ENCODE measurements at places on chromosomes 12 and 14. TPM values are rescaled to one million over a fixed set of nuclear protein-coding genes. Genes with fewer than 3 reads are reported as not detected.

JDP2 gene
- total RNA-seq: 29.3 TPM

PGF gene
- 76.1 TPM for total RNA-seq

PKP2 gene
- 4.6 TPM for total RNA-seq

BMP4 gene
- total RNA-seq: 1.8 TPM

FZD10 gene
- not detected for total RNA-seq

CEP290 gene
- total RNA-seq: 5.7 TPM

FAM181A gene
- not detected for total RNA-seq

DNAH10 gene
- not detected for total RNA-seq

CMA1 gene
- total RNA-seq: not detected

TTC9 gene
- 0.80 TPM for total RNA-seq

SYNDIG1L gene
- not detected for total RNA-seq

- peak; percentile 53 for DNase-seq
Observed at GRCh38 chr12:119208626-119209061, 29.9 kb downstream of the HSPB8 start.

- DNase-seq: no peak
Observed at GRCh38 chr14:59465316-59466135, at the start of gene GPR135. Gene GPR135 (minus strand): TSS chr14:59465380. CDS start chr14:59465226, 154 bp downstream.

- DNase-seq: no peak
Observed at GRCh38 chr12:49895773-49896172, 7.9 kb downstream of the FAIM2 start.

DNA sequence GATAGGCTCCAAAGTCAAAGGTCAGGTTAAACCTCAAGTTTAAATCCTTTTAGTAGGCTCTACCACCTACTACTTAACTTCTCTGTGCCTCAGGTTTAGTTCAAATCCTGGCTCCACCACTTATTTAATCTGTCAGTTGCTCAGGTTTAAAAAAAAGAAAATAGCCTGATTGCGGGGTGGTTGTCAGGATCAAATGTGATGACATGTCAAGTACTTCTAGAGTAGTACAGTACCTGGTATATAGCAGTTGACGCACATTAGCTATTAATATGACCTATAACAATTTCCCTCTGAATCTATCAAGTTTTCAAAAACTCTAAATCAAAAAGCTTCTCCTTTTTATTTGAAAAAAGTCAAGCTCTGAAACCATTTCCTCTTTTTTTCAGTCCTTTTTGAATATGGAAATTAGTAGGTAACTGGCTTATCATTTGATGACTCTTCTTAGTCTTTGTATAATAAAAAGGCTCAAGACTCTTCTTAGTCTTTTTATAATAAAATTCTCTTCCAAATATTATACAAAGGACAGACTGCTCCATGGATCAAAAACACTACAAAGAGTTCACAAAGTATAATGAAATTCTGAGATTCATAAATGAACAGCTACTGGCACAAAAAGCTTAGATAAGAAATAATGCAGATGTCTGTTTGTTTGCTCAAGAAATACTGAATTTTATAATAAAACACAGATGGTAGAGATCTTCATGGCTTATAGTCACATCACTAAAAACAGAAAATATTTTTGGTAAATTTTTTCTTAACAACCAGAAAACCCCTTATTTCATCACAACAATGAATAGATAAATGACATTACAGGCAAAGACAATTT lies 5.0 kb downstream of the OSBPL8 start:
- DNase-seq: no peak

DNA sequence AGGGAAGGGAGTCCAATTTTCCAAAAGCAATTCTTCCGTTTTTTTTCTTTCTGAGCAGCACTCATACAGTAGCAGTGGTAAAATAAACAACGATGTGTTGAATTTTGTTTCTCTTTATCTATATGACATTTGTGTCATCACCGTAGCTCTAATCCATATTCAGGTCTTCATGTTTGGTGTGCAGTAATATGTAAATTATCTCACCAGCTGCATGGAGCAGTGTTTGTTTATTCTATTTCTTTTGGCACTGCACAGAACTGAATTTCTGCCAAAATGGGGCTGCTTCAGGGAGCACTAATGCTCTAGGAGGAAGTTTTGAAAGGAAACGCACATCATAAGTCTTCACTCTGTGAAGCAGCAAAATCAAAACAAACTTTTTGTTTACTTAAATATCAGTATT lies 130.0 kb upstream of the NPAS3 start:
- no peak for DNase-seq

DNA sequence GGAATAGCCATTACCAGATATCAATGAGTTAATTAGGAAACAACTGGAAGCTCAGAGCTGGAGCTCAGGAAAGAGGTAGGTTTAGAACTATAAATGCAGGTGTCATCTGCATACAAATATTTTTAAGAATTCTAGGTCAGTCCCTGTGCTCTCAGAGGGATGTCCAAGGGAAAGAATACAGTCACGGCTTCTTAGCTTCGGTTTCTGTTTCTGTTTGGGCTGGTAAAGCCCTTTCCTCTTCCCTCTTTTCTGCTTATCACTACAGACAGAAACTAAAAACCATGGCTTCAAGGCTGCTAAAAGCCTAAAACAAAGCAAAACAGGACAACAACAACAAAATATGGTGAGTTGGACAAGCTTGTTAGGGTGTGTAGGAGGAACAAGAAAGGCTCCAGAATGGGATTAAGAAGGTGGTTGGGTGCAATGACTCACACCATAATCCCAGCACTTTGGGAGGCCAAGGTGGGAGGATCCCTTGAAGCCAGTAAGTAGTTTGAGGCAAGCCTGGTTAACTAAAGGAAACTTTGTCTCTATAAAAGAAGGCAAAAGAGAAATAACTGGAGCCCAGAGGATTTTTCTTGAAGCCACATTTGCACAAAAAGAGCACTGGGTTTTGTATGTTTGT lies 113.0 kb downstream of the SEC23A start:
- DNase-seq: peak; percentile 32

- DNase-seq: no peak
Observed at GRCh38 chr12:5470221-5470620, 38.3 kb downstream of the NTF3 start.

GRCh38 chr12:77924703-77925102 lies 94.0 kb downstream of the NAV3 start:
- DNase-seq: no peak

- no peak for DNase-seq
Observed at GRCh38 chr12:120951-121350, 54.4 kb downstream of the IQSEC3 start.

GRCh38 chr12:47781479-47782371 lies 8.7 kb downstream of the SLC48A1 start:
- no peak for DNase-seq

DNA sequence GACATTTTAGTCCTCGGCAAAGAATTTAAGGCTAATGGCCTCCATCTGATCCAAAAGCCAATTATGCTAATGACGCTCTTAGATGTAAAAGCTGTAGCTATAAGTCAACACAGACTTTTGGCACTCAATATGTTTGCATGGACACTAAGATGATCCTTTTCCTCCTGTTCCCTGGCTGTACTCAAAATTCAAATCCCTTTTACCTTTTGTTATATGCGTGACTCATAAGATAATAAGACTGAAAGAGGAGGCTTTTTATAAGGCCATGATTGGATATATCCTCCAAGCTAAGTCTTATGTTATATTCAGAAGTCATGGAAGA lies 89.8 kb downstream of the PDZRN4 start:
- DNase-seq: no peak

- no peak for DNase-seq
Observed at GRCh38 chr12:116535241-116535640, 23.9 kb upstream of the MAP1LC3B2 start.

GRCh38 chr14:102500158-102500662 lies 9.4 kb downstream of the ANKRD9 start:
- peak; percentile 52 for DNase-seq

- DNase-seq: peak; percentile 100
Observed at GRCh38 chr12:96427269-96427729, 27.1 kb upstream of the CDK17 start.

DNA sequence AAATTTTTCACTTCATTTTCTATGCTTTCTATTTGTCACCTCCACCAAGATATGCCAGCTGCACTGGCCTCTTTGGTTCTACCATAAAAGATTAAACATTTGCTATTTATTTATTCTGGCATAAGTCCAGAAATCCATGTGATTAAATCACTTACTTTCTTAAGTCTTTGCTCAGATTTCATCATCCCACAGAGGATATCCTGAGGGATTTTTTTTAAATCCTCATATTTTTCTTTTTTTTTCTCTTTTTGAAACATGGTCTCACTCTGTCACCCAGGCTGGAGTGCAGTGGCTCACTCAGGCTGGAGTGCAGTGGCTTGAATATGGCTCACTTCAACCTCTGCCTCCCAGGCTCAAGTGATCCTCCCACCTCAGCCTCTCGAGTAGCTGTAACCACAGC lies 645.4 kb upstream of the ATXN7L3B start:
- peak; percentile 37 for DNase-seq

- no peak for DNase-seq
Observed at GRCh38 chr12:92506891-92507290, 195.9 kb upstream of the PLEKHG7 start.

GRCh38 chr14:101232340-101233020 lies 328.8 kb upstream of the DIO3 start:
- DNase-seq: no peak

DNA sequence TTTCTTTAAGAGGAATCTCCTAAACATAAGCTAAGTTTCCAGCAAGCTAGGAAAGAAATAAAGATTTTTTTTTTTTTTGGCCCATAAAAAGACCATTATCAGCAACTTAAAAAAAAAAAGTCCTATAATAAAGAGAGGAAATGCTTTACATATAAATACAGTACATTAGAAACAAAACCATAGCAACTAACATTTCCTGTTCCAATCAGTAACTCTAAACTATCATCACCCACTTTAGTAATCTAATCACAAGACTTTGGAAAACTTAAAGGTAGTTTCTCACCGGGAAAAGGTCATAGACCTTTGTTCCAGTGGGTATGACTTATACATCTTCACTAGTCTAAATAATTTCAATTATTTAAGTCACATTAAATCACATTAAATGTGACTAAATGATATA lies 11.1 kb downstream of the SPTSSA start:
- no peak for DNase-seq

- no peak for DNase-seq
Observed at GRCh38 chr14:61033054-61033453, 52.0 kb downstream of the SLC38A6 start.

DNA sequence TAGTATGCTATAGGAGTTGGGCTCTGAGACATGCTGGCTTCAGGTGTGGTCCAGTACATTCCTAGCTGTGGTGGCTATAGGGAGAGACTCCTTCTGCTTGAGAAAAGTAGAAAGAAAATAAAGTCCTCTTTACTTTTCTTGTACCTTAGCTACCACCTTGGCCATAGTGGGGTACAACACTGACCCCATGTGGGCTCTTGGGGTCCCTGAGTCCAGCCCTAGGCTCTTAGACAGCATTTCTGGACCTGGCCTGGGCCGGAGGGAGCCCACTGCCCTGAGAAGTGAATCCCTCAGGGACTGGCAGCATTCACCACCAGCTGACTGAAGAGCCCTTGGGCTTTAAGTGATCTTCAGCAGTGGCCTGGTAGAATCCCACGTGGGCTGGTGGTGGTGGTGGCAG lies 143.1 kb downstream of the SYT10 start:
- no peak for DNase-seq

DNA sequence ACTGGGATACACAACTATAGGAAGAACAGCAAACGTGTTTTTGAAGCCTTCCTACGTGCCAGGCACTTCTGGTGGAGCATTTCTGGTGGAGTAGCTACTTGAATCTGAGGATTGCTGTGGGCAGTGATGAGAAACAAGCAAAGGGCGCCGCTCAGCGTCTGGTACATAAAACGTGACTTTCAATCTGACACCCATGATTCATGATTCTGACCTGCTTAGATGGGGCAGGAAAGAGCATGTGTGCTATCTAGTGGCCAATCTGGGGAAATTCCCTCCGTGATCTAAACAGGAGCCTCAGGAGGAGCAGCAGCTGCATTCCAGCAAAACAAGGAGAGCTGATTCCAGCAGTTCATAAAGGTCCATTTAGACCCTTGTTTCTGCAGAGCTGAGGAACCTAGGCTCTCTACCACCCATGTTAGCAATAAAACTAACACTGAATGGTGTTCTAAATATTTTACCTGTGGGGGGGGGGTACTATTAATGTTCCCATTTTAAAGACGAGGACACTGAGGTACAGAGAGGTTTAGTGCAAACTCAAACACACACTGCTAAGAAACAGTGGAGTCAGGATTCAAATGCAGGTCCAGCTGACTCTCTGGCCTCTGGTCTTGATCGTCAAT lies 37.8 kb downstream of the PAH start:
- DNase-seq: peak; percentile 90

DNA sequence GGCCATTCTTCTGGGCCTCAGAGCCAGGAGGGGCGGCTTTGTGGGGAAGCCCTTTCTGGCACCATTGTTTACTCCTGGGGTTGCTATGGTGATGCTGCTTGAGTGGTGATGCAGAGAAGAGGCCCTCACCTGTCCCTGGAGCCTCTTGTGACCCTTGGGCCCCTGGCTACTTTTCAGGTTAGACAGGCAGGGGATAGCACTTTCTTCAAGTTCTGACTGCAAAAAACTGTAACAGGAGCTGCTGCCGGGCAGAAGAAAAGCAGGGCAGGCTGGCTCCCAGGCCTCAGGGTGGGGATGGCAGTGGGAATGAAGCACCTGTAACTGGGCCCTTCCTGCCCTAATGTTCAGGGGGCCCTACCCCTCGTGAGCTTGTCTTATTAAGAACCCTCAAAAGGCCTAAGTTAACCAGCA lies at the start of gene TEX52:
Gene TEX52, minus strand, starts transcription at position 19 of the 411 bp plus-strand sequence. Its CDS starts 13 bp downstream, at position 6.
- no peak for DNase-seq

Measured in HT1080 (cell line).